ENCODE measurements at places on chromosomes 1 and 21. TPM values are rescaled to one million over a fixed set of nuclear protein-coding genes. Genes with fewer than 3 reads are reported as not detected.
A peak's percentile ranks its signal among the peaks of the same experiment; 100 is the strongest.

GRCh38 chr1:89698020-89698560, 65.2 kb downstream of the LRRC8C start:
- no peak for DNase-seq

GRCh38 chr1:56578963-56579875, at the start of gene PLPP3:
PLPP3 (minus strand) TSS chr1:56579563; CDS start chr1:56579016, 547 bp downstream.
- peak; percentile 77 for DNase-seq

GRCh38 chr1:193104502-193104906, 710 bp downstream of the GLRX2 start:
- DNase-seq: peak; percentile 26

DNA sequence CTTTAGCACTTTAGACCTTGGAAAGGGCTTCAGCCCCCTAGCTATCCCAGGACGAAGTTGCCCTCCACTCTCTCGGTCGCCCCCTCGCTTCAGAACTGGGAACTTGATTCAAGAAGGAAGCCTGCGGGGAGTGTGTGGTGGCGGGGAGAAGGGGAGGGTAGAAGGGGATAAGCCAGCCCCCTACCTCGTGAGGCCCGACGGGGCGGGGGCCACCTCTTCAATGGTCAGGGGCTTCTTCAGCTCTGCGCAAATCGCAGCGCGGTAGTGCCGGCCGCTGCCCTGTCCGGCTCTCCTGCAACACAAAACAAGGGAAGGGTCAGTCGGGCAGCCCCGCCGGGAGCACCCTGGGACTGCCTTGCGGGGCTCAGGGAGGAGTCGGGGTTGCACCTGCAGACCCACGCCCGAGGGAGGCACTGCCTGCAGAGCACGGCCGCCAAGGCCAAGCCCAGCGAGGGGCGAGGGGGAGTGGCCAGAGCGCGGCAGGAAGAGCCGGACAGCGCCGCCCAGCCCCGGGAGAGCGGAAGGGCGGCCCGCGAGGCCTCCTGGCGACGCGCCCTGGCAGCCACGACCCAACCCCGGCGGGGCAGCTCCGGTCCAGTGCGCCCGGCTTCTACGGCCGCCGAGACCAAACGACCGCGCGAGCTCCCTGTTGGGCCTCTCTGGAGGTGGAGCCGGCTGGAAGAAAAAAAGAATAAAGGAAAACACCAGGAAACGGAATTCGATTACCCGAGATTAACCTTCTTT, 56.2 kb upstream of the RASAL2 start:
- DNase-seq: peak; percentile 82

DNA sequence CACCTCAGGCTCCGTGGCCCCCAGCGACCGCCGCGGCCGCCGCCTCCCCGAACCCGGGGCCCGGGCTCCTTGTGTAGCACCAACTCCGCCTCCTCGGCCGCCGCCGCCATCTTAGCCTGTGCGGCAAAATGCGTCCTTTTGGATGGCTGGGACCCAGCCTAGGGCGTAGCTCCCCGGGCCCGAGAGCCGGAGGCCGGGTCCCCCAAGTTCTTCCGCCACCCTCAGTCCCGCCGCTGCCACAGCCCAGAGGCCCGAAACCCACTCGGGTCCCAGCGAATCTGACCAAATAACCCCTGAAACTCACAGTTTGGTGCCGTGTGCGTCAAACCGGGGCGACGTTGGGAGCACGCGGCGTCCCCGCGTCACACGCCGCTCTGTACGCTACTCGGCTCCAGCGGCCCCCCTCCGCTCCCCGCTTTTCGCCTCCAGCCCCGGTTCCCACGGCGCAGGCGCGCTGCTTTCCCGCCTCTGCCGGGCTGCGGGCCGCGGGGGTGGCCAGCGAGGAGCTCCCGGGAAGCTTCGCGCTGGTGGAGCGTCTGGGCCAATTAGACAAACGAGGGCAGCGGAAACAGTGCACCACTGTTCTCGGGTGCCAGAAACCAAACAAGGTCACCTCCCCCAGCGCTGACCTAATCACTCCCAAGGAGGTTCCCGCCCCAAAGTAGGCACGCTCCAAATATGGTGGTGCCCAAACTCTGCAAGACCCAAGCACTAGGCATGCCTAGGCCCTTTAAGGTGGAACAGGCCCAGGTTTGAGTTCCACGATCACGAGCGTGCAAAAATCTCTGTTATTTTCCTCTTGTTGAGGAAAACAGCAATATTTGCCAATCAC, at the start of gene ZNF644:
Gene ZNF644, minus strand, starts transcription at position 350 of the 832 bp plus-strand sequence. CDS start 39,682 bp downstream, outside the sequence.
- DNase-seq: peak; percentile 81

- no peak for DNase-seq
These were observed 339.1 kb downstream of the PTPRC start for GRCh38 chr1:198977909-198978308.

DNA sequence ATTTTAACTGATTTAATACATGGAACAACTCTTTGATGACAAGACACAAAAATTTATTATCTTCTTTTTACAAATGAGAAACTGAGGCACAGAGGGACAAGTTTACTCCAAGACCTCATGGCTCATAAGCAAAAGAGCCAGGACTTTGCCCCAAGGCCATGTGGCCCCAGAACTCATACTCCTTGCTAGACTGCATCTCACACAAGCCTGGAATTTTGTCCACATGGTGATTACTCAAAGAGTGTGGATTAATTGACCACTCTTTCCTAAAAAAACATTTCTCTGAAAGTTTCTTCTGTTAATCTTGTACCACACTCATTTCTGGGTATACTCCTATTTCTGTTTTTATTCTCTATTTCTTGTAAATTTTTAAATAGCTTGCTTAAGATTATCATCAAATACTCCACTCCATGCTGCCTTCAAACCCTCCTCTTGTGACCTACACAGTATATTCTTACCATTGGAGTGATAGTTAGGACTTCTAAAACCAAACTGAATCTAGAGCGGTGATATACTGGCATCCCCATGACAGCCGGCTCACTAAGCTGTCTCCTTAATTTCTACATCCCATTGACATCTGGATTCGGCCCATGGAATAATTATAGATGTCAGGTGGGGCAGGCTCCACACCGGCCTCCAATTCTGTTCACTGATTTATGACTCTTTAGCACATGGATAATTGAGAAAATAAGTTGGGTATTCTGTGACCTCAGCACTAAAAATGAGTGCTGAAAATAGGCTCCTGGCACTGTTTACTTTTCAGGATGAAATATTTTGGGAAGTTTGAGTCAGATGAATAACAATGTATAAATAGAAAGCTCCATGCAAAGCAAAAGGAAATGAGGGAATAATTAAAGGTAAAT, 16.1 kb downstream of the RGS4 start:
- no peak for DNase-seq

- no peak for DNase-seq
These were observed 1.4 kb upstream of the DPM3 start for GRCh38 chr1:155141749-155142148.

DNA sequence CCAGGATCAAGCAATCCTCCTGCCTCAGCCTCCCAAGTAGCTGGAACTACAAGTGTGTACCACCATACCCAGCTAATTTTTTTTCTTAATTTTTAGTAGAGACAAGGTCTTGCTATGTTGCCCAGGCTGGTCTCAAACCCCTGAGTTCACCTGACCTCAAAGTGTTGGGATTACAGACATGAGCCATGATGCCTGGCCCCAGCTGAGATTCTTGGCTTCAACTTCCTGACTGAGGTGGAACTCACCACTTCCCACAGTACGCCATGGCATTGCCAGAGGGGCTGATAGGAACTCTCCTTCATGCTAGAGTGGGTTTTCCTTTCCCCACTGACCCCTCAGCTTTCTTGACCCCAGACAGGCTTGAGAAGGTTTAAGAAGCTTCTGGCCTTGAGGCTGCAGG, 251.0 kb upstream of the CSF3R start:
- no peak for DNase-seq

GRCh38 chr1:6972399-6972798, 187.1 kb downstream of the CAMTA1 start:
- DNase-seq: no peak

- no peak for DNase-seq
These were observed 16.1 kb upstream of the KCNE1 start for GRCh38 chr21:34528131-34528561.

- DNase-seq: no peak
These were observed 34.1 kb upstream of the C1orf21 start for GRCh38 chr1:184352776-184353175.

GRCh38 chr1:41898191-41898713, 20.5 kb downstream of the HIVEP3 start:
- DNase-seq: no peak

DNA sequence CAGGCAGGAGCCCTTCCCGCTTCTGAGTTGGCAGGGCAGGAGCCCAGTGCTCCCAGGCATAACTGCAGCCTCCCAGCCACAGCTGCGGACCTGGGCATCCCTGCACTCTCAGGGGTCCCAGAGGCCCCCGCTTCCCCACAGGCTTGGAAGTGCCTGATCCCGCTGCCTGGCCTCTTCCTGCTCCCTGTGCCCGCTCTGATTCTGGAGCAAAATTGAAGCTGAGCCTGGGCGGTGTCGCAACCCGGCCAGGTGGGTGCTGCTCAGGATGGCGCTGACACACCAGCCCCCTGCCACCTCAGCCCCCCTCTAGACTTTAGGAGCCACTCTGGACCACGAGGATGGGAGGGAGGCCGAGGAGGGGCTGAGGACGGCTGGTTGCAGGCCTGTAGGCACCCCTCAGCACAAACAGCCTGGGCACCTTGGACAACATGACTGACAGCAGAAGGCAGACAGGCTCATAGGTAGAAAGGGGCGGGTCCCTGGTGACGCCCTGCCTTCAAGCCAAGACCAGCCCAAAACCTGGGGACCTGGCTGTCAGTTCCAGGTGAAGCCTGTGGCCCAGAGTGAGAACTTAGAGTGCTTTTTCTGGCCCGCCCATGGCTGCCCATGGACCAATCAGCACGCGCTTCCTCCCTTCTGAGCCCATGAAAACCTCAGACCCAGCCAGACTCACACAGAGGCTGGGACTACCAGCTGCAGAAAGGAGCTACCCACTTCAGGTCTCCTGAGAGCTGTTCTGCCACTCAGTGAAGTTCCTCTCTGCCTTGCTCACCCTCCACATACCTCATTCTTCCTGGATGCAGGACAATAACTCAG, 7.2 kb downstream of the HLCS start:
- no peak for DNase-seq

DNA sequence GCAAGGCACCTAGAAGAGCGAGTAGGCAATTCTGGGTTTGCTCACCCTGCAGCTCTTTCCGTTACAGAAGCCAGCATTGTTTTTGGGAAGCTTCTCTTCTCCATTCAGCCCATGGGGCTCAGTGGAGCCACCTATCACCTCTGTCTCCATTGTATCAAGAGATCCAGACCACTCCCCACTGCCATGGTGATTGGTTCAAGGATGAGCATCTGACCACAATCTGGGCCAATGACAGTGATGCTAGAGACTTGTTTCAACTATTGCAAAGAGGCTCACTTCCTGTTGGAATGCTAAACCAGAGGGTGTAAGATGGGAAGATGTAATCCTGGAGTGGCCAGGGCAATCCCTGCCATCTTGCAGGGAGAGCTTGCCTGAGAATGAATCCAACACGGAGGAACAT, 6.6 kb downstream of the SPATA21 start:
- no peak for DNase-seq

GRCh38 chr1:6183520-6183989, 3.4 kb upstream of the CHD5 start:
- no peak for DNase-seq

DNA sequence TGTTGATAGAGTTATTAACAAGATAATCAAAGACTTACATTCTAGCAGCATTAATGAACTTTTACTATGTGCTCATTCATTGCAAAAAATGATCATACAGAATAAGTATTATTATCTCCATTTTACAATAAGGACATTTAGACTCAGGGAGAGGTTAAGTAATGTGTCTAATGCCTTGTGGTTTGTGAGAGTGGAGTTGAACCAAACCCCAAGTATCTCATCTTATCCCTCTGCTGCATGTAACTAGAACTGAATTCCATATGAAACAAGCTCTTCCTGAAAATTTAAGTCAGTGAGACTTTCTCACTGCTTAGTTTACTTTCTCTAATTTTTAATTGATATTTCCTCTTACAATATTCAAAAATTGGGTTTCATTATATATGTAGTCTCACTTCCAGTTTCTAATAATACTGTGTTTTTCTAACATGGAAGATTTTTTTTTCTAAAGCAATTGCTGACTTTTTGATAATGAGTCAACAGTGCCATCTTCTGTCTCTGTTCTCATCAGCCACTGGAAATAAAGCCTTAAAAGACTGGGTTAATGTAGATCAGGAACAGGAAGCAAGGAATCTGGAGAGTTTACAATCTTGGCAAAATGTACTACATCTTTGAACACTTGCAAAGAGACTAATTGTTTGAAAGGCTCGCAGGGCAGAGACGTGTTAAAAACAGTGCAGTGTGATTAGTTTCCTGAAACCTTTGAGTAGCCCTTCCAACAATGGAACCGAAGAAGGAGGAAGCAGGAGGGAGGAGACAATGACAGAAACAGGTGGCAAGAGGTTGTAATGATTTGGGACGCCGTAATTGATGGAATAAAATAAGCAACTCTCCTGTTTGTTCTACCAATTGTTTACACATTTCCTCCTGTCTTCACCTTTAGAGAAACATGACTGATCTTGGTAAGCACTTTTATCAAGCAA, 567.6 kb downstream of the MRPL39 start:
- peak; percentile 22 for DNase-seq

DNA sequence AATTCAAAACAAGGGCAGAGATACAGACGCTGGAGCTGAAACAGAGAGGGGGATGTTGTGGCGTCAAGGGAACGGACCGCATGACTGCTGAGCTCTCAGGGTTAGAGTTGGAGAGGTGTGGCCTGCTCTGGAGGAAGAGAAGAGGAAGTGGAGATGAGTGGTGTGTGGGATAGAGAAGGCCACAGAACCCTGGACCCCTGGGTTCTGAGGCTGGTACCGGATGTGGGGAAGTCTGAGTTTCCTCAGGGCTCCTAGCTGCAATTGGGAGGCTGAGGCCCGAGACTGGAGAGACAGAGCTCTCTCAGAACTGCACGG, 1.8 kb downstream of the BCAN start:
- DNase-seq: no peak

DNA sequence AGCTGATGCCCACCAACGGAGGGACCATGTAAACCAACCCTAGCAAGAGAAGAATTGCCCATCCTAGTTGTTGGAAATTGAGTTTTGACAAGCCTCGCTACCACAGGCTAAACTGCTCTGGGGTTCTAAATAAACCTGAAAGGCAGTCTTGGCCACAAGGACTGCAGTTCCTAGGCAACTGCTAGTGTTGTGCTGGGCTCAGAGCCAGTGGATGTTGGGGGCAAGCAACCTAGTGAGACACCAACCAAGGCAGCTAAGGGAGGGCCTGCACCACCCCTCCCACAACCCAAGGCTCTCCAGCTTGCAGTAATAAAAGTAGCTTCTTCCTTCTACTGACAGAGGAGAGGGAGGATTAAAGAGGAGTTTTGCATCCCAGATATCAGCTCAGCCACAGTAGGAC, 102.4 kb upstream of the PKN2 start:
- DNase-seq: no peak

DNA sequence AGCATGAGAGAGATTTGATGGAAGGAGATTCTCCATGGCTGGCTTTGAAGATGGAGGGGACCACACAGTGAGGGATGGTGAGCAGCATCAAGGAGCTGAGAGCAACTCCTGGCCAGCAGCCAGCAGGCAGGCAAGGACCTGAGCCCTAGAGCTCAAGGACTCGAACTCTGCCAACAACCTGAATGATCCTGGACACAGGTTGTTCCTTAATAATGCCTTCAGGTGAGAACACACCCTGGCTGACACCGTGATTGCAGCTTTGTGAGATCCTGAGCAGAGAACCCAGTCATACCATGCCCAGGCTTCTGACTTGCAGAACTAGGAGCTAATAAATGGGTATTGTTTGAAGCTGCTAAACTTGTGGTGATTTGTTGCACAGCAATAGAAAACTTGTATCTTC, 183.1 kb downstream of the LMX1A start:
- no peak for DNase-seq

- no peak for DNase-seq
These were observed 8.7 kb downstream of the ZC3H12A start for GRCh38 chr1:37482796-37483744.

Gene MROH7
- total RNA-seq: not detected

Gene RASAL2
- total RNA-seq: 6.8 TPM

Gene TMEM79
- total RNA-seq: 11.3 TPM

Gene KCNN3
- 0.40 TPM for total RNA-seq
